ENCODE measurements at places on chromosomes 11 and 22.

DNA sequence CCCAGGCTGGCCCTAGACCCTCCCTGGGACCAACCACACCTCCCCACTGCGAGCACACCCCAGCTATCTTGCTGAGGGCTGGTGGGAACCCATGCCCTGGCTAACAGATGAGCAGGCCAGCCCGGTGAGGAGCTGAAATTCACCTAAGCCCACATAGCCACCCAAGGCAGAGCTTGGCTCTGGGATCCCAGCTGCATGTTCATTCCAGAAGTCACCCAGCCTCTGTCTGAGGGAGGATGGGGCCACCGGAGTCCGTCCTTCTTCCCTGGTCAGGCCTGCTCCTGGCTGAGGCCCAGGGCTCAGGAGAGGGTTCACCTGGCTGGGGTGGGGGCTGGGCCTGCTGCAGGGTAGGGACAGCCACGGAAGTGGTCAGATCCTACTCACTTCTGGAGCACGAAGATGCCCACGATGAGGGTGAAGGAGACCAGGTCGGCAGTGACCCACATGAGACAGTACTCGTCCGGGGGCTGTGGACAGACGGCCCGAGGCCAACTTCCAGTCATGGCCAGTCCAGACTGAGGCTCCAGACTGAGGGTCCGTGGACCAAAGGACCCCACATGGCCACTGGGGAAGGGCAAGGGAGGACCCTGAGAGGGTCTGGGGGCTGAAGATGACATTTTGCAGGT lies 6.6 kb upstream of the KLHL35 start:
- DNase-seq = no peak

GRCh38 chr11:27694992-27695391 lies 5.3 kb downstream of the BDNF start:
- no peak for DNase-seq

DNA sequence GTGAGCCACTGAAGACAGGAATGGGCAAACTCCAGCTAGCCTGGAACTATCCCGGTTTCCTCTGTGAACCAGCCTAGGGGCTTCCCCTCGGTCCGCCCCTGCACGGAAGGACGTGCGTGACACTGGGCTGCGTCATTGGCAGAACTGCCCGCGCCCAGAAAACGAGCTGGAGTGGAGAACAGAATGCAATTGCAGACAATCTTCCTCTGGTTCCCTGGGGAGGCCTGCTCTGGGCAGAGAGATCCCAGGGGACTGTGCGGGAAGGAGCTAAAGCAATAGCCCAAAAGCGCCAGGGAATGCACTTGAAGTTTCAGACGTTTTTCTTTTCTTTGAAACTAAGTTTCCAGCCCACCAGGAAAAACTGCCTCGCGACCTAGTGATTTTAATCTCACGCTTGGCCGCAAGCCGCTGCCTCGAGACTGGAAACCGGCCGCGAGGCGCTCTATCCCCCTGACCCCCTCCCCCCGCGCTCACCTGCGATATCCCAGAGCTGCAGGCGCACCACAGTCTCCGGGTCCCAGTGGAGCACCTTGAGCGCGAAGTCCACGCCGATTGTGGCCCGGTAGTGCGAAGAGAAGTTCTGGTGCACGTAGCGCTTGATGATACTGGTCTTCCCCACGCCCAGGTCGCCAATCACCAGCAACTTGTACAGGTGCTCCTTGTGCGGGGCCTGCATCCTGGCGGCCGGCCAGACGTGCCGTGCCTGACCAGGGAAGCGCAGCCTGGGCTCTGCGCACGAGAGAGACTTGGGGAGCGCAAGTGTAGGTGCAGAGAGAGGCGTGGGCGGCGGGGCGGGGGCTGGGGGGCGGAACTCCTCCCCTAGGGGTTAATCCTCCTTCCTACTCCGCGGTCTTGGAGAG lies at the start of gene RAB38:
TSS of gene RAB38 (minus strand) at position 735 of the 860 bp plus-strand sequence. CDS start at position 676, 59 bp downstream.
- peak; percentile 93 for DNase-seq

- no peak for DNase-seq
Measured at GRCh38 chr11:2728663-2729332, 29.0 kb upstream of the KCNQ1OT1 start.

DNA sequence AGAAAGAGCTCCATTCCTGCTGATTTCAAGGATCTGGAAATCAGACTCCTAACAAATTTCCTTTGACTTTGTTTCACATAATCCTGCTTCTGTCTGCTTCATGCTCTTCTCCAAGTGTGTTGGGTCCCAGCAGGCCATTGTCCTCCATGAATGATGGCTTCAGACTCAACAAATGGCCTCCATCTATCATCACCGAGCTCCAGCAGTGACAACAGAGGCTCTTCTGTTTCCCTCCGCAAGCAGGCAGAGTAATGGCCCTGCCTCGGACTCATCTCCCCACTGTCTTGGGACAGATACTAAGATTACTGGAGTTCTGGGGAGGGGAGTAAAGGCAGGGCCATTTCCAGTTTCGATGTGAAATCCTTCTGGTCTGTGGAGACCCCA lies 127.3 kb downstream of the TENM4 start:
- no peak for DNase-seq

DNA sequence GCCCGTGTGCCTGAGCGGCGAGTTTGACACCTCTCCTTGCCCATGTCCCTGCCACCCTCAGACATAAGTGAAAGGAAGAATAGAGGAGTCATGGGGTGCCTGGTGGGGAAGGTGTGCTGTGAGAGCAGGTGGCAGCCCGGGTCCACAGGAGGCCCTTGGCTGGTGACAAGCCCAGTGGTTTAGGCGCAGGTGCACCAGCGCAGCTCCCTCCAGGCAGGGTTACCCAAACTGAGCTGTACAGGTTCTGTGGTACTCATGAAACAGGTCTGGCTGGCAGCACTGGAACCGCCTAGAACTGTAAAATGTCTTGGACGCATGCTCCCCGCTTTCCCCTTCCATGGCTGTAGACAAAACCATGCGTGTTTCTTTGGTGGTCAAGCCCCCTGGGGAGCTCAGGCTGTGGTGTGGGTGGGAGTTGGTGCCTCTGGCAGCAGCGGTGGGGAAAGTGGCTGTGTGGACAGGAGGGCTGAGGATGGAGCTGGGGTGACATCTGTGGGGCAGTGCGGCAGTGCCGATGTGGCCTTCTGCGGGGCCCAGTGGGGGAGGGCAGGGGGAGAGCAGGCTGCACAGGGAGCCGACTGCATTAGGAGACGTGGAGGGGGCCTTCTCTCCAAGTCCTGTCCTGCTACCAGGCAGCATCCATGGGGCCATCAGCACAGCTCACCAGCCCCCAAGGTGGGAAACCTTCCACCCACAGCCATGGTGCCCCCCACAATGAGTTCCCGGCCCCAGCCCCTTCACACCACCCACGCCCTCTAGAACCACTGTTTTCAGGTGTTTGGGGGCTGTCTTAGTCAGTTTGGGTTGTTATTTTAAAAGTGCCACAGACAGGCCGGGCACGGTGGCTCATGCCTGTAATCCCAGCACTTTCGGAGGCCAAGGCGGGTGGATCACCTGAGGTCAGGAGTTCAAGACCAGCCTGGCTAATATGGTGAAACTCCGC lies 5.6 kb upstream of the GTSE1 start:
- DNase-seq = no peak

DNA sequence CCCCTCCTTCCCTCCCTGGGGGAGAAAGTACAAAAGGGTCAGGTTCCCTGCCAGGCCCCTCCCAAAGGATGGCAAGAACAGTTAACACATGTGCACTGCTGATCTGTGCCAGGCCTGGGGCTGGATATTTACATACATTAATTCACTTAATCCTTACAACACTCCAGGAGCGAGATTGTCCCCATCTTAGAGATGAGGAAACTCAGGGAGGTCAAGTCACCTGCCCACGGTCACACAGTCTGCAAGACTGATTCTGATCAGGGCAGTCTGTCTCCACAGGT lies 36.5 kb downstream of the NECTIN1 start:
- no peak for DNase-seq

DNA sequence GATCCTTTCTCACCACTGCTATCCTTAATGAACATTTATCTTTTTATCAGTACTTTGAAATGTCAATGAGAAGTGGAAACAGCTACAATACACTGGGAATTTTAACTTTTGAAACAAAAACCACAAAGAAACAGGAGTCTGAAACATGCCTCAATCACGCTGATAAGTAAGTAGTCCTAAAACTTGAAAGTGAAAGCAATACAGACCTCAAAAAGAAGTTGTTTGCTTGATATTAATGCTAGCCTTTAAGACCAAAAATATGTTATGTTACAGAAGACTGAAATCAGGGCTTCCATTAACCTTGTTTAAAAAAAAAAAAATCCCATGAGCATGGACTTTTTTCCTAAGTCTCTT lies 21.3 kb downstream of the PHF21A start:
- DNase-seq = peak; percentile 20

GRCh38 chr11:211295-211694 lies 3.8 kb downstream of the RIC8A start:
- DNase-seq = no peak

DNA sequence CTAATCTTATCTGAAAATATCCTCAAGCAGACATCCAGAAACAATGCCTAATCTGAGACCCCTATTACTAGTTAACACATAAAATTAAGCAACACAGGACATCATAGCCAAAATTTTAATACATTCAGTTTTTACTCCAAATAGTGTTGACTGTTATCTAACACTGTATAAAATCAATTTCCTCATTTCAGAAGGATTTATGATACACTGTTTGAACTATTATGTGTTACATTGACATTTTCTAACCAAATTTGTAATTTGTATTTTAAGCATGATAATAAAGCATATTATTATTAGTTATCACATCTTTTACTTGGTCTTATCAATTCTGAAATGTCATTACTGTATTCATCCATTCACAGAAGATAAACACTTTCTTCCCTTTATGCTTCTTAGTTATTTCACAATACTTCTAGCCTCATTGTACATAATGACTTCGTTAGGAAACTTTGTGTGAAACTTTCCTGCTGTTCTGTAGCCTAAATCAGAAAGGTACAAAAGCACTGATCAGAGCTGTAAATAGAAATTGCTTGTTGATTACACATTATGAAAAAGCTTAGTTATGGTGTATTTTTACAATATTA lies 1248.9 kb downstream of the JRKL start:
- no peak for DNase-seq

DNA sequence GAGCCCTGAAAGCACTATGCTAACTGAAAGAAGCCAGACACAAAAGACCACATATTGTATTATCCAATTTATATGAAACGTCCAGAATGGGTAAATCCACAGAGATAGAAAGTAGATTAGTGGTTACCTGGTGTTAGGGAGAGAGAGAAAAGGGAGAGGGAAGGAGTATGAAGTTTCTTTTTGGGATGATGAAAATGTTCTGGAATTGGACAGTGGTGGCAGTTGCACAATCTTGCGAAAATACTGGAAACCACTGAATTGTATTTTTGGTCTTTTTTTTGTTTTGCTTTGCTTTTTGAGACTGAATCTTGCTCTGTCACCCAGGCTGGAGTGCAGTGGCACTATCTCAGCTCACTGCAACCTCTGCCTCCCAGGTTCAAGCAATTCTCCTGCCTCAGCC lies 63.5 kb downstream of the MRTFA start:
- DNase-seq = no peak

- DNase-seq = no peak
Measured at GRCh38 chr11:68959465-68960293, 21.1 kb downstream of the MRGPRD start.

DNA sequence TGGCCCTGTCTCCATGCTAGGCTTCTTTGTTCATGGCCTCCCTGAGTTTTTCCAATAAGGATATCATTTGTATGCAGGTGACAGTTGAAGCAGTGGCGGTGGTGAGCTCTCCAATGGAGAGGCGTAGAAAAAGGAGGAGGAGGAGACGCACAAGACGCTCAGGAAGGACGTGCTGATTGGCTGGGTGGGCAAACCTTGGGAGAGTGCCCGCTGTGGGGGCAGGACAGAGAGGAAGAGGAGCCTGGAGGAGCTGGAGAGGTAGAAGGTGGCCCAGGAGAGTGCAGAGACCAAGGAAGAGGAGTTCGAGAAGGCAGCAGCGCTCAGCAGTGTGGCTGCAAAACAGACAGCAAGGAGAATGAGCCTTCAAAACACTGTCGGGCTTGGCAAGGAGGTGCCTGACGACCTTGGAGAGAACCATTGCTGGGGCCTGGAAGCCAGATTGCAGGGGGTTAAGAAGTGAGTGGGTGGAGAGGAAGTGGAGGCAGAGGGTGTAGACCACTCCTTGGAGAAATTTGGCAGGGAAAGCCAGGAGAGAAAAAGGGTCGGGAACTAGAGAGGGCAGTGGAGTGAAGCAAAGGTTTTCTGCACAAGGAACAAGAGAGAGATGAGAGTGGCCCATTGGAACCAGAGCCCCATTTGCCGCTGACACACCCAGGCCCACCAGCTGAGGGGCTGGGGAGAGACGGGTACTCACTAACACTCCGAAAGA lies 7.5 kb downstream of the CLCF1 start:
- no peak for DNase-seq

DNA sequence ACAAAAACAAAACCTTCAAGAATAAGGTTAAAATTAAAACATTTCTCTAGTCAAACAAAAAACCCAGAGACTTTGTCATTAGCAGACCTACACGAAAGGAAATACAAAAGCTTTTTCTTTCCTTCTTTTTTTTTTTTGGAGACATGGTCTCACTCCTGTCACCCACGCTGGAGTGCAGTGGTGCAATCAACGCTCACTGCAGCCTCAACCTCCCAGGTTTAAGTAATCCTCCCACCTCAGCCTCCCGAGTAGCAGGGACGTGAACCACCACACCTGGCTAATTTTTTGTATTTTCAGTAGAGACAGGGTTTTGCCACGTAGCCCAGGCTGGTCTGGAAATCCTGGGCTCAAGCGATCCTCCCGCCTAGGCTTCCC lies 30.5 kb downstream of the PLA2G6 start:
- DNase-seq = no peak

- DNase-seq = no peak
Measured at GRCh38 chr11:123797114-123797513, 9.0 kb downstream of the OR6M1 start.

DNA sequence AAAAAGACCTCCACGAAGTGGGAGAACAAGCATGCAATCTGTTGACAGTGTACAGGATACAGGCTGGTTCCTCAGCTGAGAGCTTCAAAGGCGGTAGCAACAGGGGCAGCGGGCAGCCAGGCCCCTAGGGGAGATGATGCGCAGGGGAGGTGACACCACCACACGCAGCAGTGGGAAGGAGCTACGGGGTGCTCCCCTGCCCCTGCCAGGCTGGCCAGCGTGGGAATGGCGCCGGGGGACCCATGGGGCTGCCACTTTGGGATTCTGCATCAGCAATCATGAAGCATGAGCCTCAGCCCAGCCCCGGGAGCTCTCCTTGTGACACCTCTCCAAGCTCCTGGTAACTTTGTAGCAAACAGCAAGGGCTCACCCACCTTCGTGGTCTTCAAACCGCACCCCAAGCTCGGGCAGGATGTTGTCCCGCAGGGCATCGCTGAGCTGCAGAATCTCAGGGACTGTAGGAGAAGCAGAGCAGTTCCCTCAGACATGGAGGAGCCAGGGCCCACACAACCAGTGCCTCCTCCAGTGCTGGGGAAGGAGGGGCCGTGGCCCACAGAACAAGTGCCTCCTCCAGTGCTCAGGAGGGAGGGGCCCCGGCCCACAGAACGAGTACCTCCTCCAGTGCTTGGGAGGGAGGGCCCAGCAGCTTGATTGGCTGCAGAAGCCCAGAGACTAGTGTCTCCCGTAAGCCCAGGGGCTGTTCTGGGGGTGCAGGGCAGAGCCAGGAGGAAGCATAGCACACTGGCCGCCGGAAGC lies 14.6 kb upstream of the NAP1L4 start:
- DNase-seq = no peak

Measured in mammary epithelial cell (primary cell).